ENCODE measurements at places on chromosomes 5 and 9.
A peak's percentile ranks its signal among the peaks of the same experiment; 100 is the strongest.

DNA sequence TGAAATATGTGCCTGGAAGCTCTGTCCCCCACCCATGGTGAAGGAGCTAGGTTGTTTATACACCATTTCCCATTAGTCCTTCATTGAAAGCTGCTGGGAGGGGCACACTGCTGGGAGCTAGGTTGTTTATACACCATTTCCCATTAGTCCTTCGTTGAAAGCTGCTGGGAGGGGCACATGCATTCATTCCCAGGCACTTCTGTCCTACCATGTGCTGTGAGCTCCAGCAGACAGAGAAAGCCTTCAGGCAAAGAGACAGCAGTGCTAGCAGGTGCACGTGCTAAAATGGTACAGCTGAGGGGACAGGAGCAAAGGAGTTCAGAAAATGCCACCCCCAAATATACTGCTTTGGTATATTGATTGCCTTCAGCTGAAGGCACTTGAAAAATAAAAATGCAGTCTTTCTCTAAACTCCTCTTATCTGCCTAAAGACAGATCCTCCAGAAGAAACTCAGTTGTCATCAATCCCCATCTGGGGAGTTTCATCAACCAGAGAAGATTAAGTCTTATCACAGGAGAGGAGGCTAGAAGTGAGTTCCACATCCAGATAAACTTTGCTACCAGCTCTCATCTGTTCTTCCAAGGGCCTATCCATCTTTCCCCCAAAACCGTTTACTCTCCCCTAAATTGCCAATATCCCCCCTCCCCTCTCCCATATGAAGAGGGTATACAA, 27.7 kb upstream of the DAPK1 start:
- DNase-seq: no peak

DNA sequence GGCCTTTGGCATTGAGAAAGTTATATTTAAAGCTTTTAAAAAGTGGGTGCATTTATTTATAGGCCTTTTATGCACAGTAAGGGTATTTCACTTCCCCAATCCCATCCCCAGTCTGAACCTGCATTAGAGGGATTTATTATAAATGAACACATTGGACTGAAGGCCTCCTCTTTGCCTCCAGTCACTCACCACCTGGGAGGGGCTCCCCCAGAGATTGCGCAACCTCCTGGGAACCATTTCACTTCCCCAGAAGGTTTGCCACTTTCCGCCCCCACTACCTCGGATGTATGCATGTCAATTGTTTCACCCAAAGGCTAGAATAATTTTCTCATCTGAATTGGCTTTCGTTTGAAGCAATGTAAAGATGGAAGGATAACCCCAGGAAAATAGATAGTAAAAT, 29.8 kb upstream of the VCAN start:
- no peak for DNase-seq

DNA sequence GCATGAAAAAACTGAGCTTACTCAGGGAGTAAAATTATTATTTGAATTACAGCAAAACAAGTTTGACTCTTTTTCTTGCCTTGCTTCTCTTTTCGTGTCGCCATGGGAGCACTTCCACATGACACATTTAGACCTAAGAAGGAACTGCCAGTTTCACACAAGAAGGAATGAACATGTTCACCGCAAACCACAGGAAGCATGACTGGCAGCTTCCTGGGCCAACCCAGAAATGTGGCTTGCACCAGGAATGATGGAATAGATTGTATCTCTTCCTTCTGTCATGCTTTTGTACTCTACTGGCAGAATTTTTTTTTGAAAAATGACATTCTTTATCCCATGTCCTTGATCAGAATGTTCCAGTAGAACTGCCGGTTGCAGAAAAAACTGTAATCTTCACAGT, 32.9 kb upstream of the MAN2A1 start:
- peak; percentile 17 for DNase-seq

DNA sequence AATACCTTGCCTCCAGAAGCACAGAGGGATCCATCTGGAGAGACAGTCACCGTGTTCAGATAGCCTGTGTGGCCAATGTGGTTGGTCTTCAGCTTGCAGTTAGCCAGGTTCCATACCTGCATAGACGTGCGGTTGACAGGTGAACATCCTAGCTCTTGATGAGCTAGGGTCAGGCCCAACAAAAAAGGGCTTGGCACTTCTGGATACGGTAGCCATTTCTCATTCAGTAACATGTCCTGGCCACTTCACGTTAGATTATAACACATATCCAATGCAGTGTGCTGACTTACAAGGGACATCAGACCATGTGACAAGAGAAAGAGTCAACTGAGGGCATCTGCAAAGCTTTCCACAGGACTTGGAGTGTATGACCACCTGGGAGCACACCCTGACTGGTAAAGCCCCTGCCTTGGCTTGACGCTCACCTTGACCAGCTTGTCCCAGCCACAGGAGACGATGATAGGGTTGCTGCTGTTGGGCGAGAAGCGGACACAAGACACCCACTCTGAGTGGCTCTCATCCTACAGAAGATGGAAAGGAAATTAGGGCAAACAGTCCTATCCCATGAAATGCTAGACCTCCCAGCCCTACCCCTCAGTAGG, 4.5 kb downstream of the RACK1 start:
- DNase-seq: no peak

GRCh38 chr5:135448071-135448739, 1.1 kb upstream of the DCANP1 start:
- DNase-seq: no peak

DNA sequence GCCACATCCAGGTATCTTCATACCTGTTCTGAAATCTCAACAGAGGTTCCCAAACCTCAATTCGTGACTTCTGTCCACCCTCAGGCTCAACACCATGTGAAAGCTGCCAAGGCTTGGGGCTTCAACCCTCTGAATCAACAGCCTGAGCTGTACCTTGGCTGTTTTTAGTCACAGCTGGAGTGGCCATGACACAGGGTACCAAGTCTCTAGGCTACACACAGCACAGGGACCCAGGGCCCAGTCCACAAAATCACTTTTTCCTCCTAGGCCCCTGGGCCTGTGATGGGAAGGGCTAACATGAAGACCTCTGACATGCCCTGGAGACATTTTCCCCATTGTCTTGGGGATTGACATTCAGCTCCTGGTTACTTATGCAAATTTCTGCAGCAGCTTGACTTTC, 464.9 kb downstream of the ELAVL2 start:
- DNase-seq: no peak

GRCh38 chr5:56070851-56071465, 76.2 kb upstream of the IL6ST start:
- no peak for DNase-seq

DNA sequence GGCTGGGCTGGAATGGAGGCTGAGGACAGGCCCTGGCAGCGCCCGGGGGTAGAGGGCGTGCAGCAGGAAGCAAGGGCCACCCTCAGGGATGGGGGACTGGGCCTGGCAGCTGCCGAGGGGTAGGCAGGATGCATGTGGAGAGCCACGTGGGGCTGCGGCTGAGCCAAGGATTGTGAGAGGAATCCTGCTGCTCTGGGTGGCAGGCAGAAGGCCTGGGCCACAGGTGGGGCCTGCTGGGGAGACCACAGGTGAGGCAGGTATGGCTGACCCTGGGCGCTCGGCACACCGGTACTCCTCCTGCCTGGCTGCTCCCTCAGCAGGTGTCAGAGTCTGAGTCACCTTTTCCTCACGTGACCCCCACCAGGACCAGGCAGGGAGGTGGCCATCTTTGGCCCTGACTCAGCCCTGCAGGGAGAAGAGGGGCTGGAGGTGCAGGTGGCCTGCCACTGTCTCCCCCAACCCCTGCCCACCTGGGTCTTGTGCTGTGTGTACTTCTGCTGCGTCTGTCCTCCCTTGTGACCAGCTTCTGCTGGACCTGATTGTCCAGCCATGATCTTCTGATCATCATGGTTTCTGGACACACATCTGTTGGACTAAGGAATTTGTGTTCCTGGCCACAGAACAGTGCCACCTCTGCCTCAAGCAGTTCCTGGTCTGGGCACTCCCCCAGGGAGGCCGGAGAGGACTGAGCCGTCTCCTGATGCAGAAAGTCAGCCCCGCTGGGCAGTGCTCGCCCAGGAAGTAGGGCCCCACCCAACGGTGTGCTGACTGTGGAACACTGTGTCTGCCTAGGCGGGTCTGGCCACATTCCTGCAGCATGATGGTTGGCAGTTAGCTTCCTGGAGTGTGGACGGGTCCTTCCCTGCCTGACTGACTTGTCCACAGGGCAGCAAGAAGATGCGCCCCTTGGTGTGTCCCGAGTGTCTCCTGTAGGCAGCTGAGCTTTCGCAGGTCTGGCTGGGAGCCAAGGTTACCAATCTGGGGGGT, 6.4 kb downstream of the ARRDC1 start:
- DNase-seq: no peak

- DNase-seq: no peak
These were observed 249.0 kb downstream of the TMEM167A start for GRCh38 chr5:82828211-82828610.

All from stimulated activated CD8-positive, alpha-beta memory T cell treated with anti-CD3 and anti-CD28 coated beads, Interleukin-7, amount 100 ng/mL, for 24 hours (primary cell).